ENCODE measurements at places on chromosomes 2 and 18.

DNA sequence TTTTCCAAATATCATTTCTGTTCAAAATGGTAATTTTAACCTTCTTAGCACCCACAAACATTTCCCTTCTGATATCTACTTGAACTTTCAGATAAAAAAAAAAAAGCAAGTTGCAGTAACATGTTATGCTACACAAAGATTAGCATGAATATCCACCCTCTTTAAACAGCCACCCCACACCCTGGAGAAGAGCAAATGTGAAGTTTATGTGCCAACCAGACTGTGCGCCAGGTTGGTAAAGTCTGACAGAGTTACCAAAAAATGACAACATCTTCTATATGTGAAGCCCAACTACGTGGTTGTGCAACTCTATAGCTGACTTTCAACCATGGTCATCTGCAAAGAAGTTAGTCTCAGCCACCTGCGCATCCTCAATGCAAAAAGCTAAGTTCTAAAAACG, 62.6 kb downstream of the BCL11A start:
- DNase-seq = no peak

DNA sequence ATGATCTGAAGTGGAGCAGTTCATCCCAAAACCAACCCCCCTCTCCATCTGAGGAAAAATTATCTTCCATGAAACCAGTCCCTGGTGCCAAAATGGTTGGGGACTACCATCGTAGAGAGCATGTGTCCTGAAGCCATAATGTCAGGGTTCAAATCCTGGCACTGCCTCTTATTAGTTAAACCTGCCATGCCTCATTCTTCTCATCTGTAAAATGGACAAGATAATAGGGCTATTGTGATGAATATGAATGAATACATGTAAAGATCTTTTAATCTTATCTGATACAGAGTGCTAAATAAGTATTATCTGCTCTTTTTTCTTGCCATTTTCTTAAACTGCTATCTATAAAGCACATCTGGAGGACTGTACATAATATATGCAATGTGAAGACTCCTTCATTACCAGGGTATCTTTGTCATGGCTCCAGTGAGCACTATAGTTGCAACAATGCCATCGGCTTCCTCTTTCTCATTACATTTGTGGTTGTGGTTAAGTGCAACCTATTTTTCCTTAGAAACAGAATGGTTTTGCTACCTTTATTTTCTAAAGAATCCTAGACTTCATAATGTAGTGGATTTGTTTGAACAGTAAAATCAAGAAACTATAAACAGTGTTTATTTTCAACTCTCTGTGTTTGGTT, 27.0 kb downstream of the MFSD6 start:
- DNase-seq = no peak

DNA sequence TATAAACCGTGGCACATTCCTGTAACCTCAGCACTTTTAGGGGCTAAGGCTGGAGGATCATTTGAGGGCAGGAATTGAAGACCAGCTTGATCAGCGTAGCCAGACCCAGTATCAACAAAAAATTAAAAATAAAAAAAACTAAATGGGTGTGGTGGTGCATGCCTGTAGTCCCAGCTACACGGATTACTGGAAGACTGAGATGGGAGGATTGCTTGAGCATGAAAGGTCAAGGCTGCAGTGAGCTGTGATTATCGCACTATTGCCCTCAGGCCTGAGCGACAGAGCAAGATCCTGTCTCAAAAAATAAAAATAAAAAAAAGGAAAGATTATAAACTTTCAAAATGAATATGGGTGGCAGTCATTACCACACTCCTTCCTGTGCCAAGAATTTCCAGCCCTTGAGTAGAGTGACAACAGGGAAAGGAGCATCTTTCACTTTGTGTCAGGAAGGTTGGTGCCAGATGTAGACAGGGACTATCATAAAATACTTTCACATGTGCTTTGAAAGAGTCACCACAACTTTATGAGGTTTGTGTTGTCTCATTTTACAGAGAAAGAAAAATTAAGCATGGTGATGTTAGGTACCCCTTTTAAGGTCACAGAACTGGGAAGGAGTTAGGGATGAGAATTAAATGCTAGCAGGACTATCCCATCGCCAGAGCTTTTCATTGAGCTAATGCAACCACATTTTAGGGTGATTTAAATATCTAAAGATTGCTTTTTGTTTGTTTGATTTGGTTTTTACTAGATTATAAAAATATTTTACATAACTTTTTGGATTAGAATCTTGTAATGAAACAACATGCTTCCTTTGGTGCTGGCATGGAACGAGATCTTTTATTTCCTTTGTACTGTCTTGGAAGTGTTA, 1617.4 kb upstream of the ACVR2A start:
- no peak for DNase-seq

DNA sequence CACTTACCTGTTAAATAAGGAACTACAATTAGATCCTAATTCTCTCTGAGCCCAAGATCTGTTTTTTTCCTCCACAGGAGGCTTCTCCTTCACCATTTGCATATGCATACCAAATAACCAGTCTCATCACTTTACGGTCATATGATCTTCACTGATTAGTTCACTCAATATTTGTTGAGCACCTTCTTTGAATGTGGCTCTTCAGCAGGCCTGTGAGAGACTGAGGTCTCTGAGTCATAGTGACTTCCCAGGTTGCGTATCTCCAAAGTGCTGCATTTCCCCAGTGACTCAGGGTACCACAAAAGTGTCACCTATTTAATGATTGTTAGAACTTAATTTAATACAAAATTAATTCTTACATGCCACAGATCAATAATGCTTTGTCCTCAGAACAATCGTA, 108.8 kb upstream of the TRIB2 start:
- DNase-seq = no peak

- DNase-seq = no peak
These were observed 6.6 kb downstream of the TTLL4 start for GRCh38 chr2:218717262-218717661.

DNA sequence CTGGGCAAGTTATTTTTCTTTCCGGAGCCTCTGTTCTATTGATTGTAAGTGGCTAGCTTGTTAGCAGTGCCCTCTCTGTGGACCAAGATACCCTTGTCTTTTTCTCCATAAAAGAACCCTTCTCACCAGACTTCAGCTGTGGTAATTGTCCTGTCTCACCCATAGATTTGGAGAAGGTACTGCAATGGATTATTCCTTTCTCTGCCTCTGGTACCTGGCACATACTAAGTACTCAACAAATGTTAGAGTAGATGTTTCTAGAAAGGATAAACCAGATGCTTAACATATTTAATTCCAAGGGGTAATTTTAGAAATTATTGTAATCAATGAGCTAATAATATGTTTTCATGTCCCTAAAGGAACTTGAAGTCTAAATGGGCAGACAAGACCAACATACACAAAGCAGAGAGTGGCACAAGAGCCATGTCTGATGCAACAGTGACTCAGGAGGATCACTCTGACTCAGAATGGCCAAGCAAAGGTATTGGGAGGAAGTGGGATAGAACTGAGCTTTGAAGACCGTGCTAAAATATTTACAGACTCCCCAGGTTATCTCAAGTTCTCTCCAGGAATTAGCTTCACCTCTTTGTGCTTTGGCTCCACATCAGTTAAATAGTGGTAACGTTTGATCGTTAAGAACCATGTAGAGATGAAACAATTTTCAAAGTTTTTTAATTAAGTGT, 129.7 kb upstream of the OSR1 start:
- peak; percentile 12 for DNase-seq

DNA sequence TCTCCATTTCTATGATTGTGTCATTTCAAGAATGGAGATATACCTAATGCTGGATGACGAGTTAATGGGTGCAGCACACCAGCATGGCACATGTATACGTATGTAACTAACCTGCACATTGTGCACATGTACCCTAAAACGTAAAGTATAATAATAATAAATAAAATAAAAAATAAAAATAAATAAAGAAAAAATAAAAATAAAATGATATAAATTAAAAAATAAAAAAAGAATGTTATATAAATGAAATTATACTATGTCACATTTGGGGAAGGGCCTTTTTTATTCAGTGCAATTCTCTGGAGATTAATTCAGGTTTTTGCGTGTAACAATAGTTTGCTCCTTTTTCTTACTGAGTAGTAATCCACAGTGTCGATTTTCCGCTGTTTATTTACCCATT, 763.5 kb upstream of the POU3F3 start:
- no peak for DNase-seq

DNA sequence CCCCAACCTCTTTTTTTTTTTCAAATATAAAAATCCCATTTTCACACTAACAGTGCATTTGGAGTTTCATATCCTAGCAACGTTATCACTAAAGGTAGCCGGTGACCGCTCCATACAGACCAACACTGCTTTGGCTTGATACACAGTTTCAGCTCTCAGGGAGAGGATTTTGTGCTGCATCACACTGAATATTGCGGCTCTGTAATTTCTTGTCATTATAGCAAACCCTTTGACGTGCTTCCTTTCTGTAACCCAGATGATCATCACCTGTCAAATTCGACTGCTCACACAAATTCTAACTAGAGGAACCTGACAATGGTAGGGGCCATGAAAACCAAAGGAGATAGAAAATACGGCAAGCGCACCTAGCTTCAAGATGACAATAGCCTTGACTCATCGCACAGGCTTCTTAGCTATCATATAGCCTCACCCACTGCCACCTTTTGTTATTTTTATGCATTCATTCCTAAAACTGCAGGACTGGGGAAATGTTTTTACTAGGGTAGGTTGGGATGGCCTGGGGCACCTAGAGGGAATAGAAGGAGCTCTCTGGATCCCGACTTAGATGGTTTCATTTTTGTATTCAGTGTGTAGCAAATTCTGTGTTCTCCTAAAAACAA, 582.9 kb upstream of the PIK3C3 start:
- no peak for DNase-seq

- no peak for DNase-seq
These were observed 4.4 kb upstream of the ANKRD23 start for GRCh38 chr2:96848264-96848663.
